ENCODE measurements at places on chromosomes 2 and 18. TPM values are rescaled to one million over a fixed set of nuclear protein-coding genes. Genes with fewer than 3 reads are reported as not detected.

LRRTM4 gene
- 1.0 TPM for total RNA-seq

MBOAT2 gene
- total RNA-seq, result 11.0 TPM

DNA sequence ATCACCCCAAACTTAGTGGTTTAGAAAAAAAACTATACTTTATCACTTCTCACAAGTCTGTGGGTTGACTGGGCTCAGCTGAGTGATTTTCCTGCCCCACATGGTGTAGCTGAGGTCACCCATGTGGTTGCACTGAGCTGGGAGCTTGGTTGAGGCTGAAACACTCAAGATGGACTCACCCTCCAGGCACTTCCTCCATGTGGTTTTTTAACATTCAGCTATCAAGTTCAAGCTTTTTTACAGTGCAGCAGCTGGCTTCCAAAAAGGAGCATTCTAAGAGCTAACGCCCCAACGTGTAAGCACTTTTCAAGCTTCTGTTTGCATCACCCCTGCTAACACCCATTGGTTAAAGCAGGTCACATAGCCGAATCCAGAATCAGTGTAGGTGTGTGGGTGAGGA lies 105.9 kb upstream of the CREB1 start:
- DNase-seq, result no peak

GRCh38 chr2:171675810-171676345 lies 11.4 kb upstream of the DYNC1I2 start:
- DNase-seq, result no peak

- no peak for DNase-seq
Observed at GRCh38 chr2:85189606-85190270, 56.5 kb downstream of the TCF7L1 start.

DNA sequence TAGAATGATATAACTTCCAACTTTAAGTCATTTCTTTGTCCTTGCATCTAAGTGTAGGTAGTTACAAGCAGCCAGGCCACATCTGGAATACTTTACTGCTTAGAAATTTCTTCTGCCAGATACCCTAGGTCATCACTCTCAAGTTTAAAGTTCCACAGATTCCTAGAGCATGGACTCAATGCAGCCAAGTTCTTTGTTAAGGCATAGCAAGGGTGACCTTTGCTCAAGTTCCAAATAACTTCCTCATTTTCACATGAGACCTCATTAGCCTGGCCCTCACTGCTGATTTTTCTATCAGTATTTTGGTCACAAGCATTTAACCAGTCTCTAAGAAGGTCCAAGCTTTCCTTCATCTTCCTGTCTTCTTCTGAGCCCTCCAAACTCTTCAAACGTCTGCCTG lies 7.8 kb upstream of the UGT1A9 start:
- no peak for DNase-seq

DNA sequence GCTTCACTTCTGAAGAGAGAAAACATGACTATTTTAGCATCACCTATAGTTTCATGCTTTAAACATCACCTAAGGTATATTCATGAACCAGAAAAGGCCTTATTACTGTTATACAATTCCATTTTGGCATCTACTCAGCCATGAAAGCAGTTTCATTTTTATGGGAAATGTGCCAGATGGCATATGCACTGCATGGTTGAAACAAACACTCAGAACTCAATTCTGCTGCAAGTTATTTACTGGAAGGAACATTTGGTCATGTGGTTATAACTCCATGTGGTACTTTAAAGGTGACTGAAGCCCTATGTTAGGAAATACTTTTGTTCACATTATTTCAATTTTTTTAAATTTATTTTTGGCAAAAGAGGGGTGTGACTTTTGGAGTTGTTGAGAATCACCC lies 287.5 kb upstream of the CRIM1 start:
- no peak for DNase-seq

DNA sequence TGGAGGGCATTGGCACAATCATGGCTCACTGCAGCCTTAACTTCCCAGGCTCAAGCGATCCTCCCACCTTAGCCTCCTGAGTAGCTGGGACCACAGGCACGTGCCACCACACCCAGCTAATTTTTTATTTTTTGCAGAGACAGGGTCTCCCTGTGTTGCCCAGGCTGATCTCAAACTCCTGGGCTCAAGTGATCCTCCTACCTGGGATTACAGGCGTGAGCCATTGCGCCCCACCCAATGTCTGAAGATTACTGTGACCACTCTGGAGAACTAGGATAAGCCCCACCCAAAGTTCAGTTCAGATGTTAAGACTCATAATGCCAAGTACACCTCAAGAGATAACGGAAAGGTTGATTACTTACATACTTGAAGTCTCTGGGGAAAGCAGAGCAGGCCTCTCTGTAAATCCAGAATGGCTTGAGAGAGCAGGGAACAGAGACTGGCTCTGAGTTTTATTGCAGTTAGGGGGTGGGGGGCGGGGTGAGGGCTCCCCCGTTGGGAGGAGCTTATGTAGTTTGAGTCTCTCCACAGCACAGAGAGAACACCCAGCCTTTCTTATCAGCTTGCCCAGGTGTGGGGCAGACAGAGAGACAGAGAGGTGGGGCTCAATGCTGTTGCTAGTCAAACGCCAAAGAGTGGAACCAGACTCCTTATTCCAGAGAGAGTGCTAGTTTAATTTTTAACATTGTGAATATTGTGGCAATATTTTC lies 26.5 kb upstream of the ERICH2 start:
- no peak for DNase-seq

DNA sequence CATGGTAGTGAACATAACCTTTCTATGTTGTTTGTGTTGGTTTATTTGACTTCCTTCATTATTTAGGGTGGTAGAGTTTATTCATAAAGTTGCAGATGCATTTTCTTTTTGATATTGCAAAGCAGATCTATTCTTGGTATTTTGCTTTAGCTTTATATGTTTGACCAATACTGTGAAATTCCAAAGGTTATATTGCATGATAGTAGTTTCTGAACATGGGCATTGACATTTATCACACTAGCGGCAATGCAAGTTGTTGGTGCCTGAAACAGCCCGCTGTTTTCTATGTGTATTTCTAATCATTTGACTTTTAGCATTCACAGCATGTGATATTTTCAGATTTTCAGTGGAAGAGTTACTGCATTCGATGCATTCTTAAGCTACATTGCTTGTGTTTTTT lies 87.2 kb downstream of the ASXL3 start:
- no peak for DNase-seq

- DNase-seq, result no peak
Observed at GRCh38 chr2:71330585-71331330, 824 bp upstream of the ZNF638 start.

DNA sequence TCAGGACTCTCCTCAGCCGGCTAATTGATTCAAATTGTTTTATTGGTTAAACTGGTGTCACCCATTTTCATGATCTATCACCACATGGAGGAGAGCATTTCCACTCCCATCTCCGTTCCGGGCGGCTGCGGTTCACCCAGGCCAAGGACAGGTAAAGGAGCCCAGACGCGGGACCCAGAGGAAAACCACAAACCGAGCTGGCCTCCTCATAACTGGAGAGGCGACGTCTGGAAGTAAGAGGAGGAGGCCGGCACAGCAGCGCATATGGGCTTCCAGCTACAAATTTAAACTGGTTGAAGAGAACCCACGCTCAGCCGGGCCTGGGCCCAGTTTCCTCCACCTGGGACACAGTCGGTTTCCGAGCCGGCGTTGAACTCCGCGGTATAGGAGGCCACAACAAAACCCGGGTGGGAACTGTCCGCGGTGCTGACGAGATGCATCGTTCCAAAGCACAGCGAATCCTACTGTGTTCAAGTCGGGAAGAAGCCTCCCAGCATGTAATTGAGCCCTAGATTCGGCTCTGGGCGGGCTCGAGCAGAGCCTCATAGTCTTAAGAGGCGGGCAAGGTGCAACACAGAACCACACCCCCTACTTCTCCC lies 3.0 kb upstream of the SKOR2 start:
- peak; percentile 71 for DNase-seq

Data from right cardiac atrium (tissue), 5 donors.